WTC11 (cell line): ENCODE measurements at places on chromosomes 11 and 22.

- peak; percentile 94 for DNase-seq
Observed at GRCh38 chr11:62905927-62906531, 15.1 kb downstream of the CHRM1 start.

DNA sequence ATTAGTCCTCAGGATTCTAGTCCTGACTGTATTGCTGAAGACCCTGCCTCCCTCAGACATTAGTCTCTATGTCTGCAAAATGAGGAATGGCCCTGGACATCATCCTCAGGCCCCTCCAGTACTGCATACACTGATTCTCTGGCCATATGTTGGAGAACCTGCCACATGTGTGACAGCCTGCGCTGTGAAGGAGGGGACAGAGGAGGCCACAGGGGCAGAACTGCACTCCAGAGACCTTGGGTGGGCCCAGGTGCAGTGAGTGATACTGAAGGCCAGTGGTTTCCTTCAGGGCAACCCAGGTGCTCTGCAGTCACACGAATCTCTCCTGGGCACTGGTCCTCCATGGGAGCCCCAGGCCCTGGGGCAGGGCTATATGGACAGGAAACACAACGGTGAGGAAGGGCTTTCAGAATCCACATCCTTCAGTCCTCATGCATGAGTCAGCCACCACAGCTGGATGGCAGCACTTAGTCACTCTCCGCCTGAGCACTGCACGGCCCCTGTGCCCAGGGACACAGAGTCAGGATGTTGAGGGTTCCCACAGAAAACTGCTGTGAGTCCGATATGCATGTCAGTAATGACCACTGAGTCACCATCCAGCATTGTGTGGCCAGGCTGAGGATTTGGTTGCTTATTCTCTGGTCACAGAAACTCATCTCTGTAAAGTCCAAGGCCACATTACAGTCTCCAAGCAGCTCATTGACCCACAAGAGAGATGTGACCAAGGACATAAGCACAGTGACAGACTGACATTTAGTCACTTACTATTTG is 39.7 kb downstream of the ME3 start:
- peak; percentile 33 for DNase-seq

DNA sequence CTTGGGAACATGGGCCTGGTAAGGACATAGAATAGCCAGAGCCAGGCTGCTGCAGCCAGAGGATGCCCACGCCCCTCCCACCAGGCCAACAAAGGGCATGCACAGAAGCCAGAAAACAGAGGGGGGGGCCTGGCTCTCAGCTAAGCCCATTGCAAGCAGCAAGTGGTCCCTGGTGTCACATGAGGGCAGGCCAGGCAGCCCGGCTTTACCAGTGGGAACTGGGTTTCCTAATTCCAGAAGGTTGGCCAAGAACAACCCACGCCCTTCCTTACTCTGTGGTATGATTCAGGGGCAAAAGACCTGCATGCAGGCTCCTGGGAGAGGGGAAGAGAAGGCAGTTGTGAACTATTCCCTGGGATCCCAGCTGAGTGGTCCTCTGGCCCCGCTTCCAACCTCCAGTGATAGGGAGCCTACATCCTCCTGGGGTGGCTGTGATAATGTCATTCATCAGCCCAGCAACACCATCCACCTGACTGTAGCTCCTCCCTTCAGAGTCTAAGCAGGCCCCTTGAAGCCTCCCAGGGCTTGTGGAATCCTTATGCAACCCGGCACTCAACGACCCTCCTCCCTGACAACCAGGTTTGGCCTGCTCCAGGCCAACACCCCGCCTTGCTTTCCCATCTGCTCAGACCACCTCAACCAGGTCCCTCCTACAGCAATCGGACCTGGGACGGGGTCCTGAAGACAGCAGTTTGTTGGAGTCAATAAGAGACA is 62.1 kb upstream of the LMO1 start:
- DNase-seq, result no peak

- DNase-seq, result no peak
Observed at GRCh38 chr11:81449588-81450156, 1284.0 kb downstream of the FAM181B start.

DNA sequence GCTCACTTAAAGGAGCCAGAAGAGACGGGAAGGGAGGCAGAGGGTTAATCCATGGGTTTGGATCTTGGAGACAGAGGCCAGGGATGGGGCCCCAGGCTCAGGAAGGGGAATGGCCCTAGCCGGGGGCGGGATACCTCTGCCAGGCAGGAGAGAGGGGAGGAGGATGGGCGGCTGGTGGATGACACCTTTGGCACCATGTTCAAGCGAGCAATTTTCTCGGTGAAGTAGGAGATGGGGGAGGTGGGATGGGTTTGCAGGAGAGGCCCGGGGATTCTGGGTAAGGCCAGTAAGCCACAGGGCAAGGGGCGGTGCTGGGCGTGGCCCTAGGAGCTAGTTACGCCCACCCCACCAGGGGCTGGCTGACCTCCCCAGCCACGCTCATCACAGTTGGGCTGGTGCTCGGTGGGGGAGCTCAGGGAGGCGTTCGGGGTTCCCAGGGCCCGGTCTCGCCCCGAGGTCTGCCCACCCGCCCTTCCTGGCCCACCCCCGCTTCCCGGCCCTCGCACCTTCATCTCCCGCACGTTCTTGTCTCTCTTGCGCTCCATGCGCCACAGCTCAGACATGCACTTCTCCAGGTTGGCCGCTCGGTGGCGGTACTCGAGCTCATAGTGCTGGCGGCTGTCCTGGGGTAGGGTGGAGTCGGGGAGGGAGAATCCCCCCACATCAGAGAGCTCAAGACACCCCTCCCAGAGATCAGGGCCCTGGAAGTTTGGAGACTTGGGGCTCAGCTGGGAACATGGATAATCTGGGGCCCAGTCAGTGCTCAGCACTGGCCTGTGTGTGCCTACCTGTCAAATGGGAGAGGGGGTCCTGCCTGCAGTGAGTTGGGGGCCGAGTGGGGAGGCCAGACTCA is 12.7 kb downstream of the BAIAP2L2 start:
- peak; percentile 83 for DNase-seq

GRCh38 chr11:27076121-27076589 is 35.5 kb downstream of the BBOX1 start:
- DNase-seq, result no peak

- DNase-seq, result no peak
Observed at GRCh38 chr11:6734616-6735015, 37.2 kb downstream of the OR2AG2 start.
